Upper lobe of right lung (tissue), 1 donor: ENCODE measurements at places on chromosomes 5 and 9. TPM values are rescaled to one million over a fixed set of nuclear protein-coding genes. Genes with fewer than 3 reads are reported as not detected.
A peak's percentile ranks its signal among the peaks of the same experiment; 100 is the strongest.

The EIF4E1B gene
- not detected for total RNA-seq

DNA sequence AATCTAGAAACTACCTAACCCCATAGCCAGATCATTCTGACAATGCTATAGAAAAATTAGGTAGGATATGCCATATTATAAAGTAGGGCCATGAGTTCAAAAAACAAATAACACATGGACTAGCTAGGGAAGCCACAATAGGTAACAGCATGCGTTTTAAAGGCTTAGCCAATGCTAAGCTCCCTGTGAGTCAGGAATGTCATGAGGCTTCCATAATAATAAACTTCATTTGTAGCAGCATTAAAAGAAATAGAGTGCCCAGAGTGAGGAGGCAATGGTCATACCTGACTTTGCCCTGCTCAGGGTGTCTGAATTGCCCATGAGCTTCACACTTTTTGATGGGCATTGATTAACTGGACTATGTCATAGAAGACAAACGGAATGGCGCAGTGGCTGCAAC lies 15.8 kb downstream of the FOXE1 start:
- H3K4me3 ChIP-seq = no peak overlapping the region
- no peak overlapping the region for H3K27ac ChIP-seq
- H3K36me3 ChIP-seq = no peaks in the 10 kb centered on the region
- no peaks in the 10 kb centered on the region for H3K4me1 ChIP-seq
- DNase-seq = no peak
- H3K27me3 ChIP-seq = peaks cover 10% of the 10 kb centered on the region

DNA sequence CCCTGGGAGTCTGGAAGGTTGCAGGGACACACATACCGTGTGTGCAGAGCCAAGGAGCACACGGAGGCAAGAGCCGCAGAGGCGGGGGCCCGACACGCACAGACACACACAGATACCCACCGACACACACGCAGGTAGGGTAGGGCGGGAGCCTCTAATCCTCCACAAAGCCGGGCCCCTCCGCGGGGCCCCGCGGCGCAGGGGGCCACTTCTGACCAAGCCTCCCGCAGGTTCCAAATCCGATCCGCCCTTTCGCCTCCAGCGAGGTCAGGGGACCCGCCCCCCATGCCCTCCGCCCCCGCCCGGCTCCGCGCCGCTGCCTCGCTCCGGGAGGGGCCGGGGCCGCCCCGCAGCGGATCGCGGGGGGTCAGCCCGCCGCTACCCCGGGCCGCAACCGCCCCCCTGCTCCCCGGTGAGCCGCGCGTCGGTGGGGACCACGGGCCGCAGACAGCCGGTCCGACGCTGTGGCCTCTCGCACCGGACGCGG lies 1.4 kb upstream of the LMX1B start:
- H3K36me3 ChIP-seq = no peaks in the 10 kb centered on the region
- H3K4me1 ChIP-seq = peaks cover 25% of the 10 kb centered on the region
- peak overlapping the region; percentile 5 for H3K4me3 ChIP-seq
- DNase-seq = no peak
- peaks cover 88% of the 10 kb centered on the region for H3K27me3 ChIP-seq

- H3K4me1 ChIP-seq = no peaks in the 10 kb centered on the region
- DNase-seq = no peak
- H3K36me3 ChIP-seq = no peaks in the 10 kb centered on the region
- H3K27ac ChIP-seq = no peak overlapping the region
- no peak overlapping the region for H3K4me3 ChIP-seq
Observed at GRCh38 chr5:115386657-115387056, 90.2 kb upstream of the CCDC112 start.

GRCh38 chr5:96220610-96221390 lies 212.2 kb downstream of the PCSK1 start:
- no peaks in the 10 kb centered on the region for H3K36me3 ChIP-seq
- no peak for DNase-seq
- no peaks in the 10 kb centered on the region for H3K27me3 ChIP-seq

DNA sequence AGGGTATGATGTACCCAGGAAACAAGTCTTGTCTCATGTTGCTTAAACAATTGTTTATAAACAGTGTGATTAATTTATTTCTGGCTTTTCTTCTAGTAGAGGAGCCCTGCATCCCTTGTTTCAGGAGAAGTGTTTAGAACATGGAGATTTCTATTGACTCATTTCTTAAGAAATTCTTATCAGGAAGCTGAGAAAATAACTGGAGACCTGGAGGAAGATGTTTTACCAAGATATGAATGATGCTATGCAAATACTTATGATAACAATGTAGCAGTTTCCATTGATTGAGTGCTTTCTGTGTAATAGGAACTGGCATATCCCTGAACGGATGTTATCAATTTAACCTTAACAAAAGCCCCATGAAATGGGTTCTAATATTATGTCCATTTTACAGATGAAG lies 108.6 kb downstream of the FBXO38 start:
- no peak overlapping the region for H3K4me3 ChIP-seq
- DNase-seq = no peak
- peaks cover 13% of the 10 kb centered on the region for H3K27me3 ChIP-seq
- H3K4me1 ChIP-seq = no peaks in the 10 kb centered on the region

- no peak for DNase-seq
- H3K4me3 ChIP-seq = no peak overlapping the region
- H3K27ac ChIP-seq = no peak overlapping the region
- H3K27me3 ChIP-seq = no peaks in the 10 kb centered on the region
- H3K36me3 ChIP-seq = no peaks in the 10 kb centered on the region
- H3K4me1 ChIP-seq = no peaks in the 10 kb centered on the region
Observed at GRCh38 chr9:34465468-34465867, 6.9 kb downstream of the DNAI1 start.

The MAMDC4 gene
- 12.9 TPM for total RNA-seq

The MELK gene
- 1.2 TPM for total RNA-seq

DNA sequence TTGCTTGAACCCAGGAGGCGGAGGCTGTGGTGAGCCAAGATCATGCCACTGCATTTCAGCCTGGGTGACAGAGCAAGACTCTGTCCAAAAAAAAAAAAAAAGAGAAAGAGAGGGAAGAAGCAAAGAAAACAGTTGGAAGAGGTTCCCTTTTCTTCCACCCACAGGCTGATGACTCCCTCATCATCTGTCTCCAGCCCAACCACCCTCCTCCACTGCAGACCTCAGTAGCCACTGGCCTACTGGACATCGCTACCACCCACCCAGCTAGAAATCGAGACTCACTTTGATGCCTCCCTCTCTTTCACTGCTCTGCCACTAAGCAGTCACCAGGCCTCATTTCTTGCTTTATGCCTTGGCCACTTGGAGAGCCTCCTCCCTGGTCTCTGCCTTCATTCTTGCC lies 71.2 kb downstream of the NIPSNAP3B start:
- H3K27ac ChIP-seq = no peak overlapping the region
- no peaks in the 10 kb centered on the region for H3K27me3 ChIP-seq
- H3K4me3 ChIP-seq = no peak overlapping the region
- no peak for DNase-seq
- H3K36me3 ChIP-seq = peaks cover 96% of the 10 kb centered on the region
- H3K4me1 ChIP-seq = peaks cover 15% of the 10 kb centered on the region

The PCDHGA4 gene
- total RNA-seq = 3.9 TPM
